Naive B cell (primary cell): ENCODE measurements at places on chromosomes 4 and X. TPM values are rescaled to one million over a fixed set of nuclear protein-coding genes. Genes with fewer than 3 reads are reported as not detected.

DNA sequence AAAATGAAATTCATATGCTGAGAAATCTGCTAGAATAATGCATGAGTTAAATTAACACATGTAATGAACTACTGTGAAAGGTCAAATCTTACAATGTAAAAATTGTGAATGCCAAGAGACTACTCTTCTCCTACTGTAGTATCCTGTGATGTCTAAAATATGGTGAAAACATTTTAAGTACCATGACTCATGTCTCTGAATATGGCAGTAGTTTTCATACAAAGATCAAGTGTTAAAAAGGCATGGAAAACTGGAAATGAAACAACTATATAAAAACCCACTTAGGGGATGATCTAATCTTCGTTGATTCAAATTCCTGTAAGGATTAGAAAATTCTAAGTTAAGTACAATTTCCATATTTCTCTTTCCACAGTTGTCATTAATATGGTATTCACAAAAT lies 221.3 kb downstream of the PPP3CA start:
- DNase-seq: no peak

DNA sequence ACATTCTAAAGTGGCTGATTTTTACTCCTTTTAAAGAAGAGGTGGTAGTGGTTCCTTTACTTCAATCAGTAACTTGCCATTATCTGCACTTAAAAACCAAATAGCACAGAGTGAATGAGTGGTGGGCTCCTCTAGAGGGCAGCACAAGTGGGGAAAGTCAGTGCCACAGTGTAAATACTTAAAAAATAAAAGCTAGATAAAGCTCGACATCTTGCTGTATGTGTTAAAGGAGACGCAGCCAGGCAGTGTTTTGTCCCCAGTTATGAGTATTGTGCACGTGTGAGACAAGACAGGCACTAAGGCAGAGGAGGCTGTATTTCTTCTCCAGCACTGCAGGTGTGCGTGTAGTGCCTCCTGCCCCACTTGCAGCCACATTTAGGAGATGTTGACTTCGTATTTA lies 24.6 kb downstream of the NAP1L5 start:
- no peak for DNase-seq

DNA sequence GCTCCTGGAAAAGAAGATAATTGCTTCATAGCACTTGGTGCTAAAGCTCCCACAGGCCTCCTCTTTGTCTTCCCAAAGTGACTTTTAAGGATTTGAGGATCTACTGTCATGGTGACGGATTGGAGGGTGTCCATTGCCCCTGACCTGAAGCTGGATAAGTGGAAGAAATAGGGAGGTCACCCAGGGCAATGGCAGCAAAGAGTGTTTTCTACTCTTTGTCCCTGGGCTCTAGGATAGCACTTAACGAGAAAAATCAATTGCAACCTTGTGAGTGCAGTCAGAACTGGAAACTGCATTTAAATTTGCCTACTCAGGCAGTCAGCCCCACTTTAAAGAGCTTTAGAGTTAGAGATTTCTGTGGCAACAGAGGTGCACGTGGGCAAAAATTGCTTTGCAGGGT lies 43.7 kb upstream of the XK start:
- DNase-seq: no peak

- no peak for DNase-seq
Observed at GRCh38 chr4:188941524-188942119, 802.4 kb downstream of the TRIML1 start.

Gene HTN1
- not detected for polyA plus RNA-seq
